ENCODE measurements at places on chromosomes 1 and 21. TPM values are rescaled to one million over a fixed set of nuclear protein-coding genes. Genes with fewer than 3 reads are reported as not detected.

The KLHDC7A gene
- 1.5 TPM for total RNA-seq

The HP1BP3 gene
- total RNA-seq: 166 TPM

The CR1L gene
- not detected for total RNA-seq

The DCDC2B gene
- total RNA-seq: not detected

The TRIM17 gene
- total RNA-seq: not detected

Measured in A549 treated with Hydrocortisone at 1 μM for 4 hours (cell line).